Ovary (tissue), 10 donors: ENCODE measurements at places on chromosomes 11 and 22. TPM values are rescaled to one million over a fixed set of nuclear protein-coding genes. Genes with fewer than 3 reads are reported as not detected.
A peak's percentile ranks its signal among the peaks of the same experiment; 100 is the strongest.

VPREB3 gene
- total RNA-seq = not detected

DNA sequence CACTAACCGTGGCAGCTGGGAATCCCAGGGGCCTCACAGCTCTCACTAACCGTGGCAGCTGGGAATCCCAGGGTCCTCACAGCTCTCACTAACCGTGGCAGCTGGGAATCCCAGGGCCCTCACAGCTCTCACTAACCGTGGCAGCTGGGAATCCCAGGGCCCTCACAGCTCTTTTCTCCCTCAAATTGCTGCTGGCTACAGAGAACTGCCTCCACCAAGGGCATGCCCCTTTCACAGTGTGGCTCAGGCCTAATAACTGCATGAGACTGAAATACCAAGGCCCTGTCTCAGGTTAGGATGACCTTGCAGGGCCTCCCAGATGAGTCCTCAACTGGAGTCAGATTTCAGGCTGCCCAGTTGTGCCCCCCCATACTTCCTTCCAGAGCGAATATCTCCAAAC lies 35.1 kb upstream of the GGTLC2 start:
- no peak for DNase-seq

DNA sequence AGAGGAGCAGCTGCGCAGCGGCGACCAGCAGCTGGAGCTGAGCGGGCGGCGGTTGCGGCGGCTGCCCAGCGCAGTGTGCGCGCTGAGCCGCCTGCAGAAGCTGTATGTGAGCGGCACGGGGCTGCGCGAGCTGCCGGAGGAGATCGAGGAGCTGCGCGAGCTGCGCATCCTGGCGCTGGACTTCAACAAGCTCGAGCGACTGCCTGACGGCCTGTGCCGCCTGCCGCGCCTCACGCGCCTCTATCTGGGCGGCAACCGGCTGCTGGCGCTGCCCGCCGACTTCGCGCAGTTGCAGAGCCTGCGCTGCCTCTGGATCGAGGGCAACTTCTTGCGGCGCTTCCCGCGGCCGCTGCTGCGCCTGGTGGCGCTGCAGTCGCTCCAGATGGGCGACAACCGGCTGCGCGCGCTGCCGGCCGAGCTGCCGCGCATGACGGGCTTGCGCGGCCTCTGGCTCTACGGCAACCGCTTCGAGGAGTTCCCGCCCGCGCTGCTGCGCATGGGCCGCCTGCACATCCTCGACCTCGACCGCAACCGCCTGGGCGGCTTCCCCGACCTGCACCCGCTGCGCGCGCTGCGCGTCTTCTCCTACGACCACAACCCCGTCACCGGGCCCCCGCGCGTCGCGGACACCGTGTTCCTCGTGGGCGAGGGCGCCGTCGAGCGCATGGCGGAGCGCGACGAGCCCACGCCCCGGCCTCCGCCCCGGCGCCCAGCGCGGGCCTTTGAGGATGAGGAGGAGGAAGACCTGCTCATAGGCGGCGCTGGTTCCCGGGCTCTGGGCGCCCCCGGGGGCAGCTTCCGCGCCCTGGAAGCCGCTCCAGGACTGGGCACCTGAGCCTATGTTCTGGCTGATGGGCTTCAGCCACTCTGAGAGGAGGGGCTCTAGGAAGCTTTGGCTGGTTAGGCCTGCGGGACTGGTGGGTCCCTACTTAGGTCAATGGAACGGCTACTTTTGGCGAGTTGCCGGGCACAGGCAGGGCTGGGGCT lies 787 bp downstream of the LRRC10B start:
- DNase-seq = no peak

DNA sequence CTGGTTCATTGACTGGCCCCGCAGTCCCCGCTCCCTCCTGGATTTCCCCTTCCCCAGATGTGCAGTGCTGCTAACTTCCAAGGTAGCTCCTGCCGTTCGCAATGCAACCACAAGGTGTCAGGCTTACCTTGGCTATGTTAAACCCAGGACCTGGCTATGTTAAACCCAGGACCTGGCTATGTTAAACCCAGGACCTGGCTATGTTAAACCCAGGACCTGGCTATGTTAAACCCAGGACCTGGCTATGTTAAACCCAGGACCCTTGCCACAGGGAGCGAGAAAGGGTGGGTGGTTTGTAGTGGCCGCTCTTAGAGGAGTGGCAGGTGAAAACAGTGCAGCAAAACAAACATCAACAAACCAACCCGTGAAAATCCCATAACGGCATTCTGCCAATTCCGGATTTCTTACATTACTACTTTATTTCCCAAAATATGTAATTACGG lies 2.9 kb upstream of the ADAMTS8 start:
- peak; percentile 80 for DNase-seq

DNA sequence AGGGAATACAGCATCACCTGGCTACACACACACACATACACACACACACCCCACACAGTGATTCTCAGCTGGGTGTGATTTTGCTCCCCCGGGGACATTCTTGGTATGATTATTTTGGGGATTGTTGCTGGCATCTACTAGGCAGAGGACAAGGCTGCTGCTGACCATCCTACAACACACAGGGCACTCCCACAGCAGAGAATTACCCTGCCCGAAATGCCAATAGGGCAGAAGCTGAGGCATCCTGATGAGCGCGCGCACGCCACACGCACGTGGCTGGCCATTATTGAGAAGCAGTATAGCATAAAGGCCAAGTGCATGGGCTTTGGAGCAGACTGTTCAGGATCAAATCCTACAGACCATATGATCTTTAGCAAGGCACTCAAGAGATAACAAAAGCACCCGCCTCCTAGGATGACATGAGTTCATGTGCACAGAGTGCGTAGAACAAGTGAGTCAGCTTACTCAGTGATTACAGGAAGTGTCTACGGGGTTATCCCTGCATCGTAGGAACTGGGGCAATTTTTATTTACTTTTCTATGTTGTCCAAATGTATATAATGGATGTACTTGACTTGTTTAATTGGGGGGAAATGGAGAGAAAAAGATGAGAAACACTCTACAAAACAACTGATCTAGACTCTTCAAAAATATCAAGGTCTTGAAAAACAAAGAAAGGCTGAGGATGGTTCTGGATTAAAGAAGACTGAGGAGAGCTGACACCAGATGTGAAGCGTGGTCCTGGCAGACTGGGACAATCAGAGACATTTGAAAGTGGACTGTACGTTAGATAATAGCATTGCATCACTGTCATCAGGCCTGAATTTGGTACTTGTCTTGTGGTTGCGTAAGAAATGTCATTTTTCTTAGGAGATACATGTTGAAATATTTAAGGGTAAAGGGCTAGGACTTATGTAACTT lies 7.2 kb upstream of the EHD1 start:
- DNase-seq = no peak

DNA sequence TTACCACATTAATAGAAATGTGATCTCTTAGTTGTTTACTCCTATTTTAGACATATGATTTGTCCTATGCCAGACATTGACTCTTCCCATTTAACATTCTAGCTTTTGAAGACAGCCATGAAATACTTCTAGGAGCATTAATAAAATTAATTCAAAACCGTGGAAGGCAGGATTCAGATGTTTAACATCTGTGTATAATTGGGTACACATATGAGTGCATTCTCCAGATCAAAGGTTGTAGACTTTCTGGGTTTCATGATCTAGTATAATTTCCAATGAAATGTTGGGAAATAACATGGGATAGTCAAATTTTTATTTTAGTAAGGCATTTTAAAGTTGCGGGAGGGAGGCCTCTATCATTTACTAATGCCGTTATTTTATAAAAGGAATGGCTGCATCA lies 35.2 kb upstream of the CCDC89 start:
- DNase-seq = no peak

DNA sequence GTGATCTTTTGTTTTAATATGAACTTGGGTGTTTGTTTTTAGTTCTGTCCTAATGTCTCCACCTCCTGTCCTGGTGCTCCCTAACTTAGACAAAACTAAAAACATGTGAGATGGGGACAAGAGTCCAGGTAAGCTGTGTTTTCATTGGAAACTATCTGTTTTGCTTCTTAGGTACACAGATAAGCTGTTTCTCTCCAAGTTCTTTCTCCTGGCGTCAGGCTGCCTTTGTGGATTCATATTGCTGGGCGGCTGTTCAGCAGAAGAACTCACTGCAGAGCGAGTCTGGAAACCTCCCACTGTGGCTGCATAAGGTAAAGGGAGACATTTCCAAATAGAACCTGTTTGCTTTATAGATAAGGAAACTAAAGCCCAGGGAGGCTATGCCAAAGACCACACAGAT lies 24.7 kb downstream of the PANX1 start:
- no peak for DNase-seq

DNA sequence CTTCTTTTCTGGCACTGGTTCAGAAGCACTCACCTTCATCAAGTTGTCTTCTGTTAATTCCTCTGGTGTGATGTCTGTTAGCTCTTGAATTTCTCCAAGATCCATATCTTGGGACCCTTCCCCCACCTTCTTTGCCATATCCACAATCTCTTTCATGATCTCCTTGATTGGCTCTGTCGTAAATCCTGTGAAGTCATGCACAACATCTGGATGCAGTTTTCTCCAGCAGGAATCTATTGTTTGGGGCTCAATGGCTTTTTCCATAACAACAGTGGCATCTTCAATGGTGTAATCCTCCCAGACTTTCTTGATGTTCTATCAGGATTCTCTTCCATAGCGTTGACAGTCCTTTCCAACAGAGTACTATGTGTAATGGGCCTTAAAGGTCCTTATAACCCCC lies 96.9 kb downstream of the CSTPP1 start:
- DNase-seq = no peak

FAR1 gene
- total RNA-seq = 39.5 TPM

DNA sequence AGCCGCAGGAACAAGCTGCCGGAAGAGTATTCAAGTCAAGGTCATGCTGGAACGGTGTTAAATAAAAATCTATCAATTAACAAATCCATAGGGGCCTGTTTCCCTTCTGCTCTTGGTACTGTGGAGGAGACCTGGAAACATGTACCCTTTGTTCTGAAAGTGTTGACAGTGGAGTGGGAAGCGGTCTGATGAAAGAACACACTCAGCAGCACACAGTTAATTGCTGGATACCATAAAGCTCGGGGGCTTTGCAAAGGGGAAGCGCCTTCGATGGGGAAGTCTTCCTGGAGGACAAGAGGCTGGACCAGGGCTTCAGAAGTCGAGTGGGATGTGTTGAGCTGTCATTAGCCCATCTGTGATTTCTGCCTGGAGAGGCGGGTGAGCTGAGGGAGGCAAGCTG lies 112.5 kb upstream of the CLPB start:
- DNase-seq = no peak

DNA sequence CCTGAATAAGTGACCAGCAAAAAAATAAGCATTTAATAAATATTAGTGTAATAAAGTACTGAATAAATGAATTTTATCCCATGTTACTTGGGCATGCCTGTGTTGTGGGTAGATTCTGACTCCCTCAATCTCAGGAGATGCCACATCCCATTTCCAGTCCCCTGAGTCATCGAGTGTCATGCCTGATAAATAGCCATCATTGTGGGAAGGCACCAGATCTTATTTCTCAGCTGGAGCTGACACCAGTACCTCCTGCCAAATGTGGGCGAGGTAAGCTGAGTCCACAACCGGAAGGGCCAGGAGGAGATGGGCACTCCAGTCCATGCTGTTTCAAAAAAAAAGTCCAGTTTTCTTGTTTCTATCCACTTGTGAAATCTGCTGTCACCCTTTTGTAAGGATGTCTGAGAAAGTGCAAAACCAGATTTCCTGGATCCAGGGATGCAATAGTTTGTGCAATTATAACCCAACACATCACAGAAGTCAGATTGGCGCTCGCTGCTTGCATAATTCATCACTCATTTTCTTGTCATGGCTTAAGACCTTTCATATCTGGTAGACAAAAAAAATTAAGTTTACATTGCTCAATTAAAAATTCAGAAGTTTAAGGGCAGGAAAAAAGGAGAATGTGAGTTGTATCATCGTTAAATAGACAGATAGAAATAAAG lies 311.6 kb downstream of the MIAT start:
- no peak for DNase-seq

DNA sequence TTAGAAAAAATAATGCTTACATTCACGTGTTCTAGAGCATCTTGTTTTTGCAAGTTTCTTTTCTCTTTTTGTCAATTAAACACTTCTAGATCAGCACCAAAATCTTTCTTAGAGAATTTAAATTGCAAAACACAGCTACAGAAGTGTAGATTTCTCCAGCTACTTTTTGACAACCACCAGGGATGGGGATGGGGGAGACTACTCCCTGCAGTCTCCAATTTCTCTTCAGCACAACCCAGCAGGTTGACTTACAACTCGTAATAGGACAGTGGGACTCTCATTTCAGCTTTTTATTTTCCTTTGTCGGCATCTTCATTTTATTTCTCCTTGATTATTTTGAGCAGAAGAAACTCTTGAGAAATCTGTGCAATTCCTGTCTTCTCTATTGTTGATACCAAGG lies 441.2 kb downstream of the LRRC4C start:
- DNase-seq = no peak

GRCh38 chr11:26993965-26994457 lies at the start of gene FIBIN:
Gene FIBIN, plus strand, starts transcription at chr11:26994112. Its CDS starts 415 bp downstream, at chr11:26994527.
- peak; percentile 53 for DNase-seq

DNA sequence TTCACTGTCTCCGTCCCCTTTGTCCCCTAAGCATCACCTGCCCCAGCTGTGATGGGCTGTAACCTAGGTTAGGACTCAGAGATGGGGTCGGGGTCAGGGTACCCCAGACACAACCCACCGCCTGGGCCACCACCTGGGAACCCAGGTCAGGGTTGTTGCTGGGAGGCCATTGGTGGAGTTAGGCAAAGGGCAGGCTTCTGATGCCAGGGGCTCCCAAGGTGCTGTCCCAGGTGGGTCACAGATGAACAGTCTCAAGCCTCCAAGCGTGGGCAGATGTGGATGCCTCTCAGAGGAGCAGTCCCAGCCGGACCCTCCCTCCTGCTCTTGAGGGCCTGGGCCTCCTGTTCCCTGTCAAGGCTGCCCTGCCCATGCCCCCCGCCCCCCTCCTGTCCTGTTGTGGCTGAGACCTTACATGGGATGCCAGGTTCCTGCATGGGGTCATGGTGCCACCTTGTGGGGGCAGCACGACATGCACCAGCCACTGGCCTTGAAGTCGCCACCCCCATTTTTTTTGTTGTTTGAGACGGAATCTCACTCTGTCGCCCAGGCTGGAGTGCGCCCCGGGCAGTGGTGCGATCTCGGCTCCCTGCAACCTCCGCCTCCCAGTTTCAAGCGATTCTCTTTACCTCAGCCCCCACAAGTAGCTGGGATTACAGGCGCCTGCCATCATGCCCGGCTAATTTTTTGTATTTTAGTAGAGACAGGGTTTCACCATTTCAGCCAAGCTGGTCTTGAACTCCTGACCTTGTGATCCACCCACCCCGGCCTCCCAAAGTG lies 12.1 kb downstream of the GATD1 start:
- peak; percentile 49 for DNase-seq

- DNase-seq = no peak
Measured at GRCh38 chr11:20512869-20513268, 86.5 kb upstream of the SLC6A5 start.

DNA sequence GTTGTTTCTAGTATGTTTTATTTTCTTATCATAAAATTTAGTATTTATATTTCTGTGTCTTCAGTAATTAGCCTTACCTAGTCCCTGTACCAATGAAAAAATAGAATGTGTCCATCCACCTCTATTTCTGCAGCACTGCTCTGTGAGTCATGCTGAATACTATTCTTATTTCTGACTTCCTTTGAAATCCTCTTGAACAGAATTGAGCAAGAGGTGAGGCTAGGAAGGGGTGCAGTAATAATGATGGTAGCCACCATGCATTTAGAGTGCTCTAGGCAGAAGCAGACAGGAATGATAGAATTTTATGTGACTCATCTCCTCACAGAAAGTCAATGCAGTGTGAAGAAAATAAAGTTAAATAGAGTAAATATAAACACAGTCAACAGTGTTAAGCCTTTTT lies 60.0 kb downstream of the OR10A6 start:
- DNase-seq = no peak

OR8D4 gene
- not detected for total RNA-seq
